ENCODE measurements at places on chromosomes 12 and 14.

DNA sequence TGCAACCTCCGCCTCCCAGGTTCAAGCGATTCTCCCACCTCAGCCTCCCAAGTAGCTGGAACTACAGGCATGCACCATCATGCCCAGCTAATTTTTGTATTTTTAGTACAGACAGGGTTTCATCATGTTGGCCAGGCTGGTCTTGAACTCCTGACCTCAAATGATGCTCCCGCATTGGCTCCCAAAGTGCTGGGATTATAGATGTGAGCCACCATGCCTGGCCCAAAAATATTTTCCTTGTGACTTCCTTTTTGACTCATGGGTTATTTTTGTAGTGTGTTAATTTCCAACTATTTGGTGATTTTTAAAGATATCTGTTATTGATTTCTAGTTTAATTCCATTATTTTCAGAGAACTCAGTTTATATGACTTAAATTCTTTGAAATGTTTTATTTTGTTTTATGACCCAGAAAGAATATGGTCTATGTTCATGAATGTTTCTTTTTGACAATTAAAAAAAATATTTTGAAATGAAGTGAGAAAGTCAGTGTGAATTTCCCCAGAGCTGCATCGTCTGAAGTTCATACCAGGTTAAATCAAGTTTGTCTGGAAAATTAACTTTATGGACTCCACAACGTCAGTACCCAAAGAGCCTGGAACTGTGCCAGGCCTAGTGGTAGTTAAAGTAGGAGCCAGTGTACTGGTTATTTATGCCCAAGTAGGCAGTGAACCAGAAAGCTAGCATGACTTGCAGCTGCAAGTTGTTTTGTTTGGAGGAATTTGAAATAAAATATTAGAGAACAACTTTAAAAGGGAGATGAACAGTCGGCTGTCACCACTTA lies 2.8 kb upstream of the CDKL1 start:
- peak; percentile 63 for DNase-seq

GRCh38 chr14:103158688-103159087 lies 35.4 kb downstream of the TNFAIP2 start:
- no peak for DNase-seq

DNA sequence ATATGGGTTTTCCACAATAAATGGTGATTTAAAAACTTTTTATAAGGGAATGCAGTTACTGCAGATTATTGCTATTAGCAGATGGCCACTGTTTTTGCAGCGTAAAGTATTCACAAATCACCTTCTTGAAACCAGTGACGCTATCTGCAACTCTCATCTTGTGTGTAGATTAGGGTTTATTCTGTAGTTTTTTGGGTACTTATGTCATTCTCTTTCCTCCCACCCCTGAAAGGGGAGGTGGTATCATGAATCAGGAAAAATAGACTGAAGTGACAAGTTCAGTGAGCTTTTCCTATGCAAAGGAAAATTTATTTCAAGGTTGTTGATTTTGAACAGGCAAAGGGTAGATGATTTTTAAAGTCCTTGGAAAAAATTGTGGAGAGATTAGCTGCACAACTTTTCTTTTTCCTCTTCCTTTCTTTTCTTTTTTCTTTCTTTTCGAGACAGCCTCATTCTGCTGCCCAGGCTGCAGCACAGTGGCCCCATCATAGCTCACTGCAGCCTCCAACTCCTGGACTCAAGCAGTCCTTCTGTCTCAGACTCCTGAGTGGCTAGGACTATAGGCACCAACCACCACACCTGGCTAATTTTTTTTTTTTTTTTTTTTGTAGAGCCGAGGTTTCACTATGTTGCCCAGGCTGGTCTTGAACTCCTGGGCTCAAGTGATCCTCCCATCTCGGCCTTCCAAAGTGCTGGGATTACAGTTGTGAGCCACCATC lies 1.6 kb downstream of the FRS2 start:
- DNase-seq, result no peak

DNA sequence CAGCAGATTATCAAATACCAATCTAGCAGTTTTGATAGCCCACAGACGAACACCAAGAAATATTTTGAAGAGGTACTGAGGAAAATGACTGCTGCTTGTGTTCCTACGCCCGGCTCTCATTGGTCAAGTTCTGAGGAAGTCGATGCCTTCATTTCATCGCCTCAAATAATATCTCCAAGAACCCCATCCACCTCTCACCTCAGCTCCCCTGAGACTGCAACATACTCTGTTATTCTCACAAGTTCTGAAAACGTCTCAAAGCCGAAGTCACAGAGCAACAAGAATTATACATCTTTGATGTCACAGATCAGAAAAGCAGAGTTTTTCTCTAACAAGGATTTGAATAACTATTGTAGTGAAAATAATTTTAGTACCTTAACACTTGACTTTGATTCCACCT lies 55.5 kb upstream of the BCAT1 start:
- DNase-seq, result no peak

DNA sequence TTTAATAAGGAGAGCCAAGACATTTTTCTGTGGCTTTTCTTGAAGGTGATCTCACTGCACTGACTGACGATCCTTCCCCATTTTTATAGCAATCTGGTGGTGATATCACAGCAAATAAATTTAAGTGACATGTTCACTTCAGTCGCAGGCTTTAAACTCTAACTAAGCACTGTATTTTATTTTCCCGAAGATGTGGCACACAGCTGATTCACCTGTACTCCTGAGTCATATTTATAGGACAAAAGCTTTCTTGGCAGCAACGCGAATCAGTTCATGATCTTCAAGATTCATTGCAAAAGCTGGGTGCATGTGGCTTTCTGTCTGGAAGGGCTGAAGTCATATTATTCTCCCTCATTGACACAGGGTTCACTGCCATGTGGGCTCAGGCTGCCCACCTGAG lies 79.8 kb upstream of the TUNAR start:
- DNase-seq, result no peak

DNA sequence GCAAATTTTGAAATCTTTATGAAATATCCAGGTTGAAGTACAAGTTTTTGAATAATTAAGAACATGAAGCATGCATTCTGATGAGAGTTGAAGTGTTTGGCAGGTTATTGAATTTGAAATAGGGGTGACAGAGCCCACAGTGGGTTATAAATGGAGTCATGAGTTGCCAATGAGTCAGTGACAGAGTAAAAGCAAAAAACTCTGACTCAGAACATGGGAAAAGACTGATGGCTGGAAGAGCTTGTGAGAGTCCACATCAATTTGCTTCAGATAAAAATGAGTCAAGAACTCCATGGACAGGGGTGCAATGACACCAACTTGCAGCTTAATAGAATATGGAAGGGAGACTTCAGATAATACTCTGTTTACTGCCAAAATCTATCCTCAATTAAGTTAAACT lies 105.3 kb downstream of the SLC6A15 start:
- no peak for DNase-seq

GRCh38 chr14:90428676-90429075 lies 31.8 kb downstream of the CALM1 start:
- DNase-seq, result no peak
